Myometrial cell (primary cell): ENCODE measurements at places on chromosomes 12 and 14. TPM values are rescaled to one million over a fixed set of nuclear protein-coding genes. Genes with fewer than 3 reads are reported as not detected.

The GNPNAT1 gene
- 29.1 and 34.6 TPM in 2 replicates for total RNA-seq

The PRKD1 gene
- 7.2 and 7.3 TPM in 2 replicates for total RNA-seq

The KRT3 gene
- total RNA-seq = not detected in 2 replicates

The SOAT2 gene
- 0.18 and 0.29 TPM in 2 replicates for total RNA-seq

The IFNG-AS1 gene
- total RNA-seq = not detected in 2 replicates

The RASSF9 gene
- total RNA-seq = under 0.01 and 0.18 TPM in 2 replicates

The TBC1D30 gene
- 0.35 TPM in 1 of 2 replicates, not detected in the other for total RNA-seq

The ADCY4 gene
- total RNA-seq = not detected in 2 replicates

The PTGDR gene
- total RNA-seq = not detected in 2 replicates

The SSTR1 gene
- total RNA-seq = 3.5 TPM in 2 replicates

The SLC6A13 gene
- not detected in 2 replicates for total RNA-seq

The KCNMB4 gene
- total RNA-seq = under 0.01 and 0.71 TPM in 2 replicates

The WNT5B gene
- 62.4 and 73.8 TPM in 2 replicates for total RNA-seq

The RDH5 gene
- total RNA-seq = 6.3 and 9.7 TPM in 2 replicates

The PIGH gene
- total RNA-seq = 6.1 and 12.2 TPM in 2 replicates
